ENCODE measurements at places on chromosomes 13 and 19. TPM values are rescaled to one million over a fixed set of nuclear protein-coding genes. Genes with fewer than 3 reads are reported as not detected.

MYO1F gene
- 0.25 TPM for total RNA-seq

- DNase-seq = no peak
Measured at GRCh38 chr13:45715351-45715750, 13.2 kb downstream of the CBY2 start.

- no peak for DNase-seq
Measured at GRCh38 chr19:32104850-32105235, 240.6 kb upstream of the ZNF507 start.

DNA sequence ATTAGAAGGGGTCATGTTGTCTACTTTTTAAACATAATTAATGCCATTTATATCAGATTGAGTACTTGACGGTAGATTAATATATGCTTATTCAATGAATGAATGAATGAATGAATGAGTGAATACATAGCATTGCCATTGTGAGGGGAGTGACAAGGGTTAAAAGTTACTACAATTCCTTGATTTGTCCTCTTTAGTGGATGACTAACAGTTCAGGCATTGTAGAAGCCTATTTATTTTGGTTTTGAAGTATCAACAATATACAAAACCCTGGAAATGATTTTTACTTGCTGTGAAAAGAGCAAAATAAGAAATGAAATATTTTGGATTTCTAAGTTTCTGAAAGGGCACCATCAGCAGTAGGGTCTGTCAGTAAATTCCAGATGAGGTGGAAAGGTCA is 122.7 kb downstream of the CYSLTR2 start:
- no peak for DNase-seq

- DNase-seq = no peak
Measured at GRCh38 chr13:52061587-52061986, 37.1 kb downstream of the UTP14C start.

All from M059J (cell line).